ENCODE measurements at places on chromosomes 16 and 17.
A peak's percentile ranks its signal among the peaks of the same experiment; 100 is the strongest.

DNA sequence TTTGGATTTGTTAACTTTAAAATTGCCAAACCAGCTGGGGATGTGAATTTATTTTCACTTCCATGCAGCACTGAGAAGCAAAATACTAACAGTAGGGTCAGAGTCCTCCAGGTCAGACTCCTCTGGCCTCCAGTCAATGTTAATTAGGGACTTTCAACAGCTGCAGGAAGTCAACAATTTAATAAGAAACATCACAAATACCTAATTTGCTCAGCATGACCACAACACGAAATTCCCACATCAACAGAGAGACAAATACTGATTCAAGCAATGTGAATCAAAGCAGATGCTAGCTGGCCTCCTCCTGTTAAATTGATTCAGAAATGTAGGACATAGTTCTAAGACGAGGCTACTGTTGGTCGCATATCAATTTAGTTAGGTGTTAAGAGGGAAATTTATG lies 111.7 kb downstream of the ABCA8 start:
- H3K27ac ChIP-seq: no peak overlapping the region
- no peaks in the 10 kb centered on the region for H3K36me3 ChIP-seq
- H3K4me3 ChIP-seq: no peak overlapping the region
- no peaks in the 10 kb centered on the region for H3K4me1 ChIP-seq

DNA sequence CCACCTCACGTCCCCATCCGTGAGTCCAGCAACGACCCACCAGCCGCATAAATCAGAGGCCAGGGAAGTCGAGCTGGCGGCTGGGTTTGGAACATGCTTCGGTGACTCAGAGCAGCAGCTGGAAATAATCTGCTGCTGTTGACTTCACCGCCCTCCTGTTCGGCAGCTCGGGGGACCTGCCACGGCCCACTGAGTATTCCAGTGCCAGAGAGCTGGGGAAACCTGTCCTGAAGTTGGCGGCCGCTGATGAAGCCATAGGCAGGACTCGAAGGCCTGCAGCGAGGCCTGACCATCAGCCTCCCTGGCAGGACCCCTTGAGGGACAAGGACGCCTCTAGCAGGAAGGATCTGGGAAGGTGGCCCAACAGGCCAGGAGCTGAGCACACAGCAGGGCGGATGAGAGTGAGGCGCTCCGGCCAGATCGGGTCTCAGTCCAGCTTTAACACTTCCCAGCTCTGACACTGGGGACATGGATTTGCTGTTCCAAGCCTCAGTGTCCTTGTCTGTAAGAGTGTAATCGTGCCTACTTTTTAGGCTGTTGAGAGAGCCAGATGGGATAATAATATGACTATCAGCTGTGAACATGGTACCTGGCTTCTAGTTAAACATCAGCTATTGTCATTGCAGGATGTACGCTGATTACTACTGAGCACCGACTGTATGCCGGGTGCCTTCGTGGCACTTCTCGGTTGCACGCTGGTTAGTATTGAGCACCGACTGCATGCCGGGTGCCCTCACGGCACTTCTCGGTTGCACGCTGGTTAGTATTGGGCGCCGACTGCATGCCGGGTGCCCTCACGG lies 50.4 kb upstream of the CIBAR2 start:
- H3K4me3 ChIP-seq: no peak overlapping the region
- no peaks in the 10 kb centered on the region for H3K27me3 ChIP-seq
- DNase-seq: peak; percentile 84

- H3K36me3 ChIP-seq: no peaks in the 10 kb centered on the region
- H3K4me3 ChIP-seq: no peak overlapping the region
- H3K27ac ChIP-seq: no peak overlapping the region
- no peaks in the 10 kb centered on the region for H3K27me3 ChIP-seq
- no peak for DNase-seq
- H3K4me1 ChIP-seq: no peaks in the 10 kb centered on the region
Observed at GRCh38 chr16:83059237-83059636, 432.5 kb downstream of the CDH13 start.

DNA sequence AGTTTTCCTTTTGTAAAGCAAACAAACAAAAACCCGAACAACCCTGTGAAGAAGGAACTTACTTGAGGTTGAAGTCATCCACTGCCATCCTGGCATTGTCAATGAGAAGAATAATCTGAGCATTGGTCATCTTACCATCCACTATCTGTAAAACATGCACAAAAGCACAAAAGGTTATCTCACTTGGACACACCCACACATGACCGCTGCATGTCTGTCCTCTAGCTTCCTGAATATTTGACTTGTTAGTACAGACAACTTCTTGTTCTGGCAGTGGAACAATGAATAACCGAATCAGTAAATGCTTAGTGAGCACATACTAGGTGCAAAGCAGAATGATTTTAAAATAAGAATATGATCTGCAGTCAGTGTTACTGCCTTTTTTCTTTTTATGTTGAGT lies 6.1 kb downstream of the KRT23 start:
- H3K27me3 ChIP-seq: no peaks in the 10 kb centered on the region
- no peaks in the 10 kb centered on the region for H3K4me1 ChIP-seq
- no peak overlapping the region for H3K27ac ChIP-seq
- no peaks in the 10 kb centered on the region for H3K36me3 ChIP-seq
- H3K4me3 ChIP-seq: no peak overlapping the region
- no peak for DNase-seq

DNA sequence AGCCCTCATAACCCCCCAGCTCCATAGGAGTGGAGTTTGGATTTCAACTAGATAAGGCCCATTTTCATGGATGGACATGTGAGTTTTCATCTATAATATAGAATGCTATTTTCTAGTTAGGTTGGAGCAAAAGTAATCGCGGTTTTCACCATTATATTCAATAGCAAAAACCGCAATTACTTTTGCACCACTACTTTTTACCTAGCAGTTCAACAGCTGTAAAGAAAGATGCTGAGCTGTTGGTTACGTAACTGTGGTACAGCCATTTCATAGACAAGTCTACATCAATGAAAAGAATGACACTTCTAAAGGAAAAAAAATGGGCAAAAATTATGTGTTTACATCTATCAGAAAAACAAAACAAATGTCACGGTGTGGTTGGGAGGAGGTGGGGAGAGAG lies 507.7 kb downstream of the MAF start:
- no peaks in the 10 kb centered on the region for H3K36me3 ChIP-seq
- H3K4me3 ChIP-seq: no peak overlapping the region
- no peak overlapping the region for H3K27ac ChIP-seq
- no peaks in the 10 kb centered on the region for H3K4me1 ChIP-seq
- DNase-seq: no peak

- H3K27ac ChIP-seq: no peak overlapping the region
- H3K4me1 ChIP-seq: no peaks in the 10 kb centered on the region
- no peaks in the 10 kb centered on the region for H3K27me3 ChIP-seq
- H3K4me3 ChIP-seq: no peak overlapping the region
- peaks cover 63% of the 10 kb centered on the region for H3K36me3 ChIP-seq
Observed at GRCh38 chr16:67730326-67730725, 11.2 kb upstream of the GFOD2 start.
